Left renal cortex interstitium (tissue), 4 donors: ENCODE measurements at places on chromosomes 1 and 21.

DNA sequence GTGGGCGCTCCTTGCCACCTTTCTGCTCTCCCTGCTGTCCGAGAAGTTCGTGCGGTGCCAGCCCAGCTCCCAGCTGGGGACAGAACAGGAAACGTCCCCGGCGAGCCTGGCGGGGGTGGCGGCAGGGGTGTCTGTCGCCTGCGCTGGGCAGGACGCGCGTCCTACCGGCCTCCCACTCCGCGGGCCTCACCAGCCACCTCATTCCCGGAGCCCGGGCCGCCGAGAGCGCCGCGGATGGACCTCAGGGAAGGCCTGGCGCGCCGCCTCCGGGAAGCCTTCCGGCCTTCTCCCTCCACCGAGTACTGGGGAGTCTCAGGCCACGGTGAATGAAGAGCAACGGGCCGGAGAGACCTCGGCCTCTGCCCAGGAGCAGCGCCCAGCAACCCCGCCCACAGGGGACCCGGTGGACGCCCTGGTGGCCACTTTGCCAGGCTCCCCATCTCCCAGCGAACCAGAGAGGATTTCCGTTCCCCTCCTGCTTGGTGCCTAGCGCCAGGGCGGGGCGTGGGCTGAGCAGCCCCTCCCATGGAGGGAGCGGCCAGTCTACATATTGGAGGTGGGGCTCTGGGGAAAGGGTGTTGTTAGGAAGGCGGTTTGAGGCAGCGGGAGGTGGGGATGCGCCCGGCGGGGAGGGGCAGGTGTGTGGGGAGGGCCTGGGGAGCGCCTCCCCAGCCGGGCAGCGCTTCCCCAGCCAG lies 9.5 kb upstream of the TNFRSF14 start:
- no peak for DNase-seq

DNA sequence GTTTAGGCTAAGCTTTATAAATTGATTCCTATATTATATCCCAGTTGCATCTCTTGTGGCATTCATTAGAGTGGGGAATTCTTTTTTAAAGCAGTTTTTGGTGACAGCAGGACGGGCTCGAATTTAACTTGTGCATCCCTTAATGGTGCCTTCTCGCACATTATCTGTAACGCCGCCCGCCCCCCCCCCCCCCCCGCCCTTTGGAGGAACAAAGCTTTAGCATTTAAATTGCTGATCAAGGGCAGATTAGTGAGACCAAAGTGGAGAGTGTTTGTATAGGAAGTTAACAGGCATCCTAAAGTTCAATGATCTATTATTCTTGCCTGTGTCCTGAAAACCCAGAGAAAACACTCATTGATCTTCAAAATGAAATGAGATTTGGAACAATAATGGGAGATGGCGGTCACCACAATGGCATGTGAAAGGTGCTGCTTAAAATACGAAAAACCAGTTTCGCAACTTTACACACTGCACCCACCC lies 2.2 kb downstream of the LMO4 start:
- DNase-seq = no peak

DNA sequence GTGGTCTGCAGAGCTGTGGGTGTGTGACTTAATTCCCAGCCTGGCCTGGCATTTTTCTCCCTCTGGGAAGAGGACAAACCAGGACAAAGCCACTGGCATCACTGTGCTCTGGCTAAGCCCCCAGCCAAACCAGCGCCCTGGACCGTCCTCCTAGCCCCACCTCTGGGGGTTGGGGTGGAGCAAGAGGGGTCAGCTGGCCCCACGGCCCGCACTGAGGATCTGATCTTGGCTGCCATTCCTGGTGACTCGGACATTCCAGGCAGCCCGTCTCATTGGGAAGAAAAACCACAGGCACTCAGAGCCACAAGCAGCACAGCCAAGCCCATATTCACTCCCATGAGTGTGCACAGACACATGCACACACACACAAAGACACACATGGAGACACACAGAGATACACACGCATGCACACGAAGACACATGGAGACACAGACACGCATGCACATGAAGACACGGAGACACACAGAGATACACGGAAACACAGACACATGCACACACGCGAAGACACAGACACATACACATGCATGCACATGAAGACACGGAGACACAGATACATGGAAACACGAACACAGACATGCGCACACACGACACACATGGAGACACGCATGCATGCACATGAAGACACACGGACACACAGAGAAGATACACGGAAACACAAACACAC lies 2.3 kb upstream of the MXRA8 start:
- DNase-seq = no peak

DNA sequence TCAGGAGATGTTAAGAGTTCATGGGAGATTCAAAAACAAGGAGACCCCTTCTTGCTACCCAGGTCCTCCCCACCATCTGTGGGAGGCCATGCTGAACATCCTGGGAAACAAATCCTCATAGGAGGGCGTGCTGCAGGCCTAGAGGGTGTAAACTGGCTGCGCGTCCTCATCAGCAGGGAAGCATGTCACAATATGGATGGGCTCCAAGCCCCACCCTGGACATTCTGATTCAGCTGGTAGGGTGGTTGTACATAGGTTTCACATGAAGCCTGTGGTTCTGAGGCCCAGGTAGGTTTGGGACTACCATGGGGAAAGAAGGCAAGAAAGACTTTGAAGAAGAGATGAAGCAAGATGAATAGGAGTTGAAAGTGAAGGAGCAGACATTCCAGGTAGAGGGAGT lies 44.6 kb upstream of the IFNLR1 start:
- DNase-seq = no peak

DNA sequence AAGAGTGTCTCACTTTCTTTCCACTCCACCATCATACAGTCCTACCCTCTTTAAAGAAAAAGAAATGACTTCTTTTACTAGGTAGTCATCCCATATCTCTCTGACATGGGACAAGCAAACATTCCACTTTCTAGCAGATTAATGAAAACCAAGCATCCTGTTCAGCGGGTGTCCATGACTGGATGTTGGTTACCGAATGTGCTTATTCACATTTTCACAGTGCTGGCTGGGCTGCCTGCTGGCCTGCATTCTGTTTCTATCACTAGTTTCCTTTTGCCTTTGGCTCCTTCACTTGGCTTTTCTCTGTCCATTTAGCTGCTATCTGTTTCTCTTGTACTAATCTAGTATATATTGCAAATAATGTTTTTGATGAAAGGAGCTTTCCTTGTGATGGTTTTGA lies 598.4 kb downstream of the RWDD3 start:
- no peak for DNase-seq

- no peak for DNase-seq
Measured at GRCh38 chr1:100391675-100392074, 39.4 kb downstream of the CDC14A start.

DNA sequence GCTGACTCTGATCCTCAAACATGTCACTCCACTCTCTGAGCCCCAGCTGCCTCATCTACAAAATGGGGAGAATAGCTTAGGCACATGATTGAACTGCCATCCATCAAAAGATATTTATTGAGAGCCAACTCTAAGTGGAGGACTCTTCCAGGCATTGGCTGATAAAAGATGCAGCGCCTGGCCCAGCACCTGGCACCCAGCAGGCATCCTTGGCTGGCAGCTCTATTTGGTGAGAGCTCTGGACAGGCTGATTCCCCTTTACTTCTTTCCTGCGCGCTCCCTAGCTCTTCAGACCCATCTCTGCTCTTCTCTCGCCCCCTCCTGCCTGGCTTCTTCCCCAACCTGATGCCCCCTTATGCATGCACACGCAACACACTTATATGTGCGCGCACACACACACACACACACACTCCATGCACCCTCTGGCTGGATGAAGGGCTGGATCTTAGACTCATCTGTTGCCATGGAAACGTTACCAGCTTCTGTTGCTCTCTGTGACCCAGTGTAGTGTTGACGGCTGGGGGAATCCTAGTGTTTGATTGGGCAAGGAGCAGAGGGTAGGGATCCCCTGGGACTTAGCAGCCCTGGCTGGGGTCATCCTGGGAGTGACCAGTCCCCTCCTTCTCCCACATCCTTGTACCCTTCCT lies 49.3 kb downstream of the VWA5B1 start:
- no peak for DNase-seq

DNA sequence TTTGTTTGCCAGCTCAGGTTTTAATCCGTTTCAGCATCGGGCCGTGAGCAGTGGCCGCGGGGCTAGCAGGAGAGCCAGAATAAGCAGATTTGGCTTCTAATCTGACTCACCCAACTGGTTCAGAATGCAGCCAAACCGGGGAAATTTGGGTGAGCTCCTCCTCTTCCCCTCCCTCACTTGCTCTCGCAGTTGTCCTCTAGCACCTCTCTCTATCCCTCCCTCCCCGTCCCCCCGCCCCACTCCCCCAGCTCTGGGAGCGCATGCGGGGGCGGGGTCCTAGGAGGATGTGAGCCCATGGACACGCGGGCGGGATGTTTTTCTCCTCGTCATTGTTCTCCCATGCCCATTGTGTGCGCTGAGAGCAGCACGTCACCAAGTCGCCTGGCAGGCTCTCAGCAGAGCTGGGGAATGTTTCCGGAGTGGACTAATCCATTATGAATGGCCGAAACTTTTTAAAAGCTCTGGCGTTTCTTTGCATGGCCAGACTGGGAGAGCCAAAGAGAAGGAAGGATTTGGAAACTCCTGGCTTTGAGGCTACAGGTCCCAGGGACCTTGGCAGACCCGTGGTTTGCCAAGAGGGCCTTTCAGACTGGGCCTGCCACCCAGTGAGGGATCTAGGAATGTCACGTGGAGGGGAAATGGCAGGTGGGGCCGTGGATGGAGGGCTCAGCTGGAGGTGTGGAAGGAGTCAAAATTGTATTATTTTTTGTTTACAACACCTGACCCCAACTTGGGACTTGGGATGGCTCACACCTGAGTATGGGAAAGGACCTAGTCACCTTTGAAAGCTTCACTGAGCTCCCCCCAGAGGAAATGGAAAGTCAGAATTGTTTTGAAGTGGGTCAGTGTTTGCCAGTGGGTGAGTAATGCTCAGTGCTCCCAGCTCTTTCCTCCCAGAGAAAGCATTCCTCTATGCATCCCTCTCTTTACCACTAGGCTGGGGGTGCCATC lies 39.2 kb downstream of the CDK18 start:
- no peak for DNase-seq

GRCh38 chr1:149942207-149942606 lies 5.5 kb upstream of the MTMR11 start:
- DNase-seq = no peak

DNA sequence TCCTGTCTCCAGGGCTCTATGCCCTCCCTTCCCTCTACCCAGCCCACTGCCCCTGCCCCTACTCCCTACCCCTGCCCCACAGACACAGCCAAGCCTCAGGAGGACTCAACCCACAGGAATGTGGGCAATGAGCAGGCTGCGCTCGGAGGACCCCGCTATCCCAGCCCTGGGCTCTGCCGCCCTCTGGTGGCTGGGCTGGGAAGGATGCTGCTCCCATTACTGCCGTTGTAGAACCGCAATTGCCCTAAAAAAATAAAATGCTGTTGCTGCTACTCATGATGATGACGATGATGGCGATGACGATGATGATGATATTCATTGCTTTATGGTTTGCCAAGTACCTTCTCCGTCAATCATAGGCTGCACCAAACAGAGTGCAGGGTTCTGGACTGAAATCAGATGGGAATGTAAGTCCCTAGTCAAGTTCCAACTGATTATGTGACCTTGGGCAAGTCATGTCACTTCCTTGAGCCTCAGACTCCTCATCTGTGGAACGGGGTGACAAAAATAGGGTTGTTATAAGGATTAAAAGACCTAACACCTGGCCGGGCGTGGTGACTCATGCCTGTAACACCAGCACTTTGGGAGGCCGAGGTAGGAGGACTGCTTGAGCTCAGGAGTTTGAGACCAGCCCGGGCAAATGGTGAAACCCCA lies 24.6 kb downstream of the ARHGEF19 start:
- no peak for DNase-seq
